ENCODE measurements at places on chromosomes 6 and 20.

DNA sequence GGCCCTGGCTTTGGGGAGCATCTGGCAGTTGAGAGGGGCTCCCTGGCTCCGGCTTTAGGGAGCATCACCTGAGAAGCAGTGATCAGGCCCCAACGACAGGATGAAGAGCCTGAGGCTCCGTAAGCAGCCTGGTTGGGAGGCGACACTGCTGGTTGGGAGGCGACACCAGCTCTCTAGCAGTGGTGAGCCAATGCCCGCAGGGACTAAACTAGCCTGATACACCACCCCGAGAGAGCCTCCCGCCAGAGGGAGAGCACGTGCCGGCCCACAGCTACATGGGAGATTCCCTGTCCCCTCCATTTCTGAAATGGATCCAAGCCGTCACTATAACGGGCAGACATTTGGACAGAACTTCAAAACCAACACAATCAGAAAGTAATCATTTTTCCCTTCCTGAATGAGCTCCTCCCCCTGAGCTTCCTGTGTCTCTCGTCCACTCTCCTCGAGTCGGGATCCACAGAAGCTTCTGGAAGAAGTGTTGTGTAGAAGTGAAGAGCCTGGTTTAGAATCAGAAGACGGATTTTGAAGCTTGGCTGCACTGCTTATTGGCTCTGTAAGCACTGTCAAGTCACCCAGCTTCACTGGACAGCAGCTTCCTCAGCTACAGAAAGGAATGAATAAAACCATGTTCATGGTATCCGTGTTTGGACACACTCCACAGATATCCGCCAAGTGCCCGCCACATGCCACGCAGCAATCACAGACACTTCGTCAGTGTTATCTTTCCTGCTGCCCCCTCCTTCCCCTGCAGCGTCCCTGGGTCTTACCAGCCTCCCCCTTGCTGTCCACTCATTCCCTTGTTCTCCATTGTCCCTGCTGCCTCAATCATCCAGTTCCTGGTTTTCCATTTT, 199.6 kb downstream of the TTLL2 start:
- no peak for DNase-seq

- no peak for DNase-seq
Measured at GRCh38 chr20:19114410-19114809, 98.0 kb upstream of the SLC24A3 start.

GRCh38 chr20:17761604-17762003, 61.8 kb downstream of the BANF2 start:
- no peak for DNase-seq

DNA sequence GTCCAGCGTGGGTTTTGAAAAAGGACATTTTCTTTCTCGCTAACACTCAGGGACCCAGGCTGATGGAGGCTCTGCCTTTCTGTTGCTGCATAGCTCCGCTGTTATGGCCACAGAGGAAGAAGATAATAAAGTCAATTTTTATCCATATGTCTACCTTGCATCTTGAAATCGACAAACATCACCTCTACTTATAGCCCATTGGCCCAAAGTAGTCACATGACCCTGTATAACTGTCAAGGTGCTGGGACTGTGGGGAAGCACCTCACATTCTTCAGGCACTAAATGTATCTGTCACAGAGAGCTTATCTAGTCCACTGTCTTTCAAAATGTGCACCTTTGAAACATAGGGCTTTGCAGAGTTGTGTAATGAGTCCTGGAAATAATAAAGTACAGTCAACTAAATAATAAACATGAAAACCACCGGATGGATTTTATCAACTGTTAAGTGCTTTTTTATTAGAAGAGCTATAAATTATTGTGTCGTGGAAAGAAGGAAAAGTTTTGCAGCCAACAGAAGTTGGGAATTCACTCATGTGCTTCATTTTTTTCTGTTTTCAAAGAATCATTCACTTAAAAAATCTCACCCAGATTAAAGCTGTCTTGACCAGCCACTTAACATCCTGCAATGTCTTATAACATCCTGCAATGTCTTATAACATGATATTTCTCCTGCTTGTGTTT, 47.7 kb upstream of the RCAN2 start:
- no peak for DNase-seq

DNA sequence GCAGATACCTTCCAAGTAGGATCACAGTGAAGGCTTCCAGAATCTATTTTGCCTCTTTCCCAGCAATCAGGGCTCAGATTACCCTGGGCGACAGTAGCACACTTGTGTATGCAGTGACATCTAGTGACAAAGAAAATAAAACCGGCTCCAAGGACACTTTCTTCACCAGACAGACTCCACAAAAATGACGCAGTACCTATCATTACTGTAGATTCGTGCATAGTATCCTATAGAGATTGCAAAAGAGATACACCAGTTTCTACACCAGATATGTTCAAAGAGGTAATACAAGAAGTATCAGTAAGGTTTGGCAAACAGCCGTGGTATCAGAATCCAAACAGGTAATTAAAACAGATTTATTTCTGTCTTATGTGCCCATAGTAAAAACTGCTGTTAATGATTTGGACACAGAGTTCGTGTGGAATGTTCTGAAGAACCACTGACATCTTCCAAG, 600.4 kb upstream of the JAG1 start:
- peak; percentile 29 for DNase-seq

DNA sequence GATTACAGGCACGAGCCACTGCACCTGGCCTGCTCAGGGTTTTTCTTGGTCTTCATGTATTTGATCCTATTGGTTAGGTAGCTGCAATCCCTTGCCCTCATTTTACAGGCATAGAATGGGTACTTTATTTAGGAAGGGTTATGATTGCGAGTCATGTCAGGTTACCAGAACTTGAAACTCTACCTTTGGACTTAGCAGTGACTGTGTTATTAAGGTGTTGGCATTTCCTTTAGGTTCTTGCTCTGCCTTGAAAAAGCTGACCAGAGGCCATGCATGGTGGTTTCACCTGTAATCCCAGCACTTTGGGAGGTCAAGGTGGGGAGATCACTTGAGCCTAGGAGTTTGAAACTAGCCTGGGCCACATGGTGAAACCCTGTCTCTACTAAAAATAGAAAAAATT, 24.5 kb downstream of the JARID2 start:
- no peak for DNase-seq

- DNase-seq = no peak
Measured at GRCh38 chr6:118197539-118197938, 290.5 kb downstream of the SLC35F1 start.

GRCh38 chr20:21571841-21572690, 58.2 kb upstream of the NKX2-2 start:
- DNase-seq = no peak

DNA sequence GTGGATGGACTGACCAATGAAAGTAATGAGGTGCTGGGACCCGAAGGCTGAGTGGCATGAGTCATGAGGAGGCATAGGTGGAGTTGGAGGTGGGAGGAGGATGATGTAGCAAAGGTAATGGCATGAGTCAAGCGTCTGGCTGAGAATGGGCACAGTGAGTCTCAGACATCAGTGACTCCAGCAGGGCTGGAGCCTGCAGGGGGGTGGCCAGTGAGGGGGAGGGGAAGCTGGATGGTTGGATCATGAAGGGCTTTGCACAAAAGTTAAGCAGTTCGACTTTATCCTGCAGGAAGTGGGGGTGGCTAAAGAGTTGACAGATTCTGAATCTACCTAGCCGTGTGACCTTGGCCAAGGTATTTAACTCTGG, 99.0 kb upstream of the IYD start:
- no peak for DNase-seq

GRCh38 chr6:118992186-118992795, 57.3 kb upstream of the MCM9 start:
- DNase-seq = no peak

- DNase-seq = no peak
Measured at GRCh38 chr20:41454250-41454649, 87.6 kb upstream of the EMILIN3 start.

DNA sequence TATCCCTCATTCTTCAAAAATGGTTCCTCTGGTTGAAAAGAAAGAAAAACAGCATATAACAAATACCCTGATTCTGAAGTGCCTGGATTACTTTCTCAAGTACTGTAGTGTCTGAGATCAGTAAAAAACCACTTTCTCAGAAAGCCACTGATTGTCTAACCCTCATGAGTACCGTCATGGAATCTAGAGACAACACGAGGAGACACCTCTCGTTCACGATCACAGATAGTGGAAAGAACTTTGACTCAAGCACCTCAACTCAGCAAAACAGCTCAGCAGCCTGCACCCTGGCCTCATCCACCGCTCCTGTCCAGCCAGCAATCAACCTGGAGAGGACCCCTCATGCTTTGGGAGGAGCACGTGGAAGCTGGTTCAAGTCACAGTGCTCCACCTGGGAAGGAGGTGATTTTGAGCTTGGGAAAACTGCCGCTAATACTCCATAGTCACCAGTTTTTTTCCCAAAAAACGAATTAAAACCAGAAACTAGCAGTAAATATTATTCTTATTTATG, 1.0 kb downstream of the SCML4 start:
- no peak for DNase-seq

DNA sequence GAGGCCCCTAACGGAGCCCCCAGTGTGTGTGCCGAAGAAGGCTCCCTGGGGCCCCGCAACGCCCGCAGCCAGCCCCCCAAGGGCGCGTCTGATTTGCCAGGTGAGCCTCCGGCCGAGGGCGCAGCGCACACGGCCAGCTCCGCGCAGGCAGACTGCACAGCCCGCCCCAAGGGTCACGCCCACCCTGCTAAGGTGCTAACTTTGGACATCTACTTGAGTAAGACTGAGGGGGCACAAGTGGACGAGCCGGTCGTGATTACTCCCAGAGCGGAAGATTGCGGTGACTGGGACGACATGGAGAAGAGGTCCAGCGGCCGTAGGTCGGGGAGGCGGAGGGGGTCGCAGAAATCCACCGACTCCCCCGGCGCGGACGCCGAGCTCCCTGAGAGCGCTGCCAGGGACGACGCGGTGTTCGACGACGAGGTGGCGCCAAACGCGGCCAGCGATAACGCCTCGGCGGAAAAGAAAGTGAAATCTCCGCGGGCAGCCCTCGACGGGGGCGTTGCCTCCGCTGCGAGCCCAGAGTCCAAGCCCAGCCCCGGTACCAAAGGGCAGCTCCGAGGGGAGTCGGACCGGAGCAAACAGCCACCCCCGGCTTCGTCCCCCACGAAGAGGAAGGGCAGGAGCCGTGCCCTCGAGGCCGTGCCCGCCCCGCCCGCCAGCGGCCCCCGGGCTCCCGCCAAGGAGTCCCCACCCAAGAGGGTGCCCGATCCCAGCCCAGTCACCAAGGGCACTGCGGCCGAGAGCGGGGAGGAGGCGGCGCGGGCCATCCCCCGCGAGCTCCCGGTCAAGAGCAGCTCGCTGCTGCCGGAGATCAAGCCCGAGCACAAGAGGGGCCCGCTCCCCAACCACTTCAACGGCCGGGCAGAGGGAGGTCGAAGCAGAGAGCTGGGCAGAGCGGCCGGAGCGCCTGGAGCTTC, 117.0 kb downstream of the RTN4IP1 start:
- no peak for DNase-seq

All from GDM1 (cell line).